ENCODE measurements at places on chromosomes 16 and 17.
A peak's percentile ranks its signal among the peaks of the same experiment; 100 is the strongest.

DNA sequence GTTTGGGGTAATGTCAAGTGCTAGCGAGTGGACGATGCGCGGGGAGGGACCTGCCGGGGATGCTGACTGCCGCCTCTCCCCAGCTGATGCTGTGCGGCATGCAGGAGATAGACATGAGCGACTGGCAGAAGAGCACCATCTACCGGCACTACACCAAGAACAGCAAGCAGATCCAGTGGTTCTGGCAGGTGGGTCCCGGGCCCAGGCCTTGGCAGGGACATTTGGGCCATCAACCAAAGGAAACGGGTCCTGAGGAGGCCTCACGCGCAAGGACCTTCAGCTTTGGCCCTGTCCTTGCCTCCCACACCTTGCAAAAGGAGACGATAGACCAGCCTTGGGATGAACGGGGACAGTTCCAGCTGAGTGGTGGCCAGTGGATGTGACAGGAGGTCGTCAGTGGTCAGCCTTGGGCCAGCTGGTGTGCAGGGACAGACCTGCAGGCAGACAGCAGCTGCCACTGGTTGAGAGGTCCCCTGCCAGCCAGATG is 13.6 kb upstream of the CLEC18A start:
- no peak for DNase-seq

- peak; percentile 83 for DNase-seq
Measured at GRCh38 chr16:96935-97381, 18.9 kb downstream of the MPG start.

DNA sequence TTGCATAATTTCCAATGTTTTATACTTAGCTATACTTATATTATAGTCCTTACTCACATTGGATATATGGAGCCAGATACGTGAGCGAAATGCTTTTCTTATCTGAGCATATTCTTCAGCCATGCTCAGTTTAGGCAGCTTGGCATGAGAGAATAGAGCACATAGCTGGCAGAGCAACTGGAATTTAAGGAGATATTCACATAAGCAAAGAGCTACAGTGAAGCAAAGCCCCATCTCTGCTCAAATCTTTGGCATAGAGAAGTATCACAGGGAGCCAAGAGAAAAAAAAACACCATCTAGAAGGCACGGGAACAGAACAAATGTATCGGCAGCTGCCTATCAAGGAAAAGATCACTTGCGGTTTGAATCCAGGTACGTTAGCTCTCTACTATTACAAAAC is 734.2 kb upstream of the KIF2B start:
- DNase-seq = no peak

DNA sequence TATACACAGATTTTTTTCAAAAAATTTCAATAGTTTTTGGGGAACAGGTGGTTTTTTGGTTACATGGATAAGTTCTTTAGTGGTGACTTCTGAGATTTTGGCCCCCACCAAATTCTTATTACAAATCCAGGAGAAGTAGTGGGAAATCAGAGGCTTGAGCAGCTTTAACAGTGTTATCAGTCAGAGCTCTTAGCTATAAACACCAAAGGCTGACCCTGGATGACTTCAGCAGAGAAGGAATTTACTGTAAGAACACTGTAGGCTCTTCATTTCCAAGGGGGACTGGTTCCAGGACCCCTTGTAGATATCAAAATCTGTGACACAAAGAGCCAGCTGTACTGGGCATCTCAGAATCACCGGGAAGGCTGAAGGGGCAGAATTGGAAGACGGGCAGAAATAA is 17.8 kb downstream of the MPHOSPH6 start:
- DNase-seq = no peak

- DNase-seq = no peak
Measured at GRCh38 chr17:75773121-75773807, 8.3 kb upstream of the GALK1 start.

GRCh38 chr16:20676268-20676825 is 21.1 kb downstream of the ACSM1 start:
- no peak for DNase-seq

- no peak for DNase-seq
Measured at GRCh38 chr16:78478267-78478861, 378.9 kb downstream of the WWOX start.

DNA sequence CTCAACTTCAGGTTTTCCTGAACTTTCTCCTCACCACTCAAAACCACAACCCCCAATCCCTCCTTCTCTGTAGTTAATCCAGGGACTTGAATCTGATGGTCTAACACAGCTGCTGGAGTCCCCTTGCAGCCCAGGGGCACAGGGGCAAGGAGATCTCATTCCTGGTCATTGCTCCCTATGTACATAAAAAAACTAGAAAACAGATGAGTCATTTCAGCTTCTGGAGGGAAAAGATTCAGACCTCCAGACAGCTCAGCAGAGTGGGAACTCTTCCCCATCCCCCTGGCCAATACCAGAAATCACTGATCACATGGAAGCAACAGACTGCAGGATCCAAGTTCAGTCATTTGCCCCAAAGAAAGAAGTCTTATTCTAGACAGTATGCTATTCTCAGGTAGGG is 62.1 kb downstream of the DYNLRB2 start:
- no peak for DNase-seq

- DNase-seq = no peak
Measured at GRCh38 chr17:49602783-49603182, 27.1 kb downstream of the NXPH3 start.

GRCh38 chr16:2009791-2010510 is at the start of gene ZNF598:
ZNF598 (minus strand) TSS chr16:2009821.
- peak; percentile 73 for DNase-seq
